Spinal cord (tissue), 10 donors: ENCODE measurements at places on chromosomes 6 and 20. TPM values are rescaled to one million over a fixed set of nuclear protein-coding genes. Genes with fewer than 3 reads are reported as not detected.

- no peak overlapping the region for H3K4me3 ChIP-seq
- H3K27ac ChIP-seq, result no peak overlapping the region
Measured at GRCh38 chr6:99324996-99325395, 24.5 kb downstream of the FAXC start.

GRCh38 chr6:147015674-147016073, 188.5 kb upstream of the STXBP5 start:
- H3K27ac ChIP-seq, result no peak overlapping the region
- H3K27me3 ChIP-seq, result no peaks in the 10 kb centered on the region
- no peaks in the 10 kb centered on the region for H3K4me1 ChIP-seq

GRCh38 chr6:156160795-156161165, 616.4 kb upstream of the ARID1B start:
- H3K4me3 ChIP-seq, result no peak overlapping the region
- no peaks in the 10 kb centered on the region for H3K36me3 ChIP-seq
- H3K4me1 ChIP-seq, result peaks cover 3% of the 10 kb centered on the region
- no peaks in the 10 kb centered on the region for H3K27me3 ChIP-seq

- H3K4me3 ChIP-seq, result no peak overlapping the region
- DNase-seq, result no peak
- no peaks in the 10 kb centered on the region for H3K4me1 ChIP-seq
- no peaks in the 10 kb centered on the region for H3K27me3 ChIP-seq
- no peak overlapping the region for H3K27ac ChIP-seq
Measured at GRCh38 chr6:1334684-1335083, 22.8 kb downstream of the FOXQ1 start.

DNA sequence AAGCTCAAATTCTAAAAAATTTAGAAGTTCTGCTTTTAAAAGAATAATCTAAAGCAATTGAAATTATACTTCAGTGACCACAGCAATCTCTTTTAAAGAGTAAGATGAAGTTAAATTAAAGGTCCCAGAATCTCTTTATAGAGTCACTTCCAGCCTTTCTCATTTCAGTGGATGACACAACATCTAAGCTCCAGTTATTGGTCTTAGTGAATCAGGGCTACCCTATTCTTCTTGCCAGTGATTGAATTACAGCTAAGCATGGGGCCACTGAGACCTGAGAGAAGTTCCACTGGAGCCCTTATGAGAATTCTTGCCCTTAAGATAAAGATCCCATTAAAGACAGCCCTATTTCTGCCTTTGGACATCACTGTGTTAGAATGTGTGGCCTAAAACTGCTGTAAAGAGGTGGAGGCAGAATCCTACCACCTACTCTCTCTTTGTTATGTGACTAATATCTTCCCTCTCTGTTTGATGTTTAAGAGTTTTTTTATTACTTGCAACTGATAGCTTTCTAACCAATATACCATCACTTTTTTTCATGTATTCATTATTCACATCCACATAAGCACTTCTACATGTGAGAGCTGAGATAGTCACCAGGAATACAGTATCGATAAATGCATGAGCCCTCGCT, 128.6 kb downstream of the UNC5CL start:
- H3K27ac ChIP-seq, result no peak overlapping the region
- H3K27me3 ChIP-seq, result no peaks in the 10 kb centered on the region
- H3K4me1 ChIP-seq, result peaks cover 7% of the 10 kb centered on the region
- no peak overlapping the region for H3K4me3 ChIP-seq

Gene HRH3
- 1.8 TPM for total RNA-seq
